ENCODE measurements at places on chromosomes 16 and 17. TPM values are rescaled to one million over a fixed set of nuclear protein-coding genes. Genes with fewer than 3 reads are reported as not detected.

The KRT24 gene
- total RNA-seq = not detected

The SYCE1L gene
- not detected for total RNA-seq

The TEX14 gene
- total RNA-seq = 0.05 TPM

The CA5A gene
- total RNA-seq = not detected

The HSD3B7 gene
- 11.6 TPM for total RNA-seq
